ENCODE measurements at places on chromosomes 4 and X.

DNA sequence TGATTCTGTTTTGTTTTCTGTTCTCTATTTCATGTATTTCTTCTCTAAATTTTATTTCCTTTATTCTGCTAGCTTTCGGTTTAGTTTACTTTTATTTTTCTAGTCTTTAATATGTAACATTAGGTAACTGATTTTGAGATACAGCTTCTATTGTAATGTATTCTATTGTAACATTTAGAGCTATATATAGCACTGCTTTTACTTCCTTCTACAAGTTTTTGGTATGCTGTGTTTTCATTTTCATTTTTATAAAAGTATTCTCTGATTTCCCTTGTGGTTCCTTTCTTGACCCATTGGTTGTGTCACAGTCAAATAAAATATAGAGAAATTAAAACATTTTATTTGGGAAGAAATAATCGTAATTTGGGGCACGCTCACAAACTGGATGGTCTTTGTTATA, 13.9 kb upstream of the CT47A1 start:
- no peak for DNase-seq

GRCh38 chr4:20445933-20446723, 194.4 kb downstream of the SLIT2 start:
- no peak for DNase-seq

DNA sequence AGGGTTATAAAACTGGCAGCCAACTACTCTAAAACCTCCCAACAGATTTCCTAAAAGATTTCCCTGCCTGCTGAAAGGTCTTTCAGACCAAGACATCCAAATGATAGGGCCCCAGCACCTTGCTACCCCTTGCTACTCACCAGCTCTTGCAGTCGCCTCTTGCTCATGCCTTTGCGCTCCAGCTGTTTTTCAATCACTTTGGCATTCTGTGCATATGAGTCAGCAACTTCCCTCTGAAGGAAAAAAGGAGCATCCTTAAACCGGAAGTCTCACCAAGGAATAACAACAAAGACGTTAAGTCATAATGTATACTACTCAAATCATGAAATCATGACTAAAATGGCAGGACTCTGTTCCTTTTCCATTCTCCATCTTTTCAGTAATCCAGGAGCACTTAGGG, 24.0 kb downstream of the STEEP1 start:
- DNase-seq, result peak; percentile 57

DNA sequence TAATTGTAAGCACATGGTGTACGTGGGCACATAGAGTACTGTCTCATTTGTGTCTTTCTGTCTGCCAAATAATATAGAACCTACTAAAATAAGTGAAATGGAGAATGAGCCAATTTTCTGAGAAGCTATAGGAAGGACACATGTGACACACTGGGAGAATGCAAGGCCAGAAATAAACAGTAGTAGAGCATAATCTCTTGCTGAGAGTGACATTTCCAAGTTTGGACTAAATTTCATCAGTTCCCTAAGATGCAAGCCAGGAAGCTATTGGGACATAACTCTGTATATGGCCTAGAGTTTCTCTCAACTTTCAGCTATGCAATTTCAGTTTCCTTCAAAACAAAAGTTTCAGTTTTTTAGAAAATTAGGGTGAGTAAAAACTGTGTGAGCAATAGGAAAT, 638.7 kb downstream of the PCDH18 start:
- no peak for DNase-seq

Measured in SW 1271 (cell line).